Stimulated activated CD8-positive, alpha-beta memory T cell treated with anti-CD3 and anti-CD28 coated beads, Interleukin-15, amount 100 ng/mL, for 1 hour (primary cell): ENCODE measurements at places on chromosomes 7 and 10.

GRCh38 chr7:102891693-102892261 is 21.0 kb upstream of the LRRC17 start:
- no peak for DNase-seq

DNA sequence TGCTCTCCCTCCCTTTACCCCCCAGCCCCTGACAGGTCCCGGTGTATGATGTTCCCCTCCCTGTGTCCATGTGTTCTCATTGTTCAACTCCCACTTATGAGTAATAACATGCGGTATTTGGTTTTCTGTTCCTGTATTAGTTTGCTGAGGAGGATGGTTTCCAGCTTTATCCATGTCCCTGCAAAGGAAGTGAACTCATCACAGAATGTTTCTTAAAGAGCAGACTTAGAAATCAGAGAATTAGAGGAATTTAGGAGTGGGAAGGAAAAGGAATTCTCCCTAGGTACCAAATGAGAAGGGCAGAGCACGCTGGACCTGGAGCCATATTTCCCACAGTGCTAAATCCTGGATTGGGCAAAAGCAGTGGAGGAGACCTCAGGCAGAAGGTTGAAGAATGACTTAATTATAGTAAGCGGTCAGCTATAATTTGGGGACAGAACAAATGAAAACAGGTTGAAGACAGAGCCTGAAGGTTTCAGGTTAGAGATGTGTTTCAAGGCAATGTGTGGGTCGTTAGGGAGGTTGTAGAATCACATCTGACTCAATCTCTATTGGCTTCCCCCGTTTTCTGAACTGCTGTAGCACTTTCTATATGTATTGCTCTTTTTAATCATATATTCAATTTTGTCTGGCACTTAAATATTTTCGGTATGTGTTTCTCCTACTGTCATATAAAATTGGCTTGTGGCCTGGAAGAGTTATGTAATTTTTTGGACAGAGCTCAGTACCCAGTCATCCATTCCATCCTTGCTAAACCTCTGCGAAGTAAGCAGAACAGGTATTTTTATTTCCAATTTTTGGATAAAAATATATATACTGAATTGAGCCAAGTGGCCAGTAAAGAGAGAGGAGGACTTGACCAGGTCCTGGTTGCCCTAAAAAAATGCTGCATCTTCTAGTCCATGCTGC is 210.5 kb upstream of the KLF6 start:
- DNase-seq, result no peak

DNA sequence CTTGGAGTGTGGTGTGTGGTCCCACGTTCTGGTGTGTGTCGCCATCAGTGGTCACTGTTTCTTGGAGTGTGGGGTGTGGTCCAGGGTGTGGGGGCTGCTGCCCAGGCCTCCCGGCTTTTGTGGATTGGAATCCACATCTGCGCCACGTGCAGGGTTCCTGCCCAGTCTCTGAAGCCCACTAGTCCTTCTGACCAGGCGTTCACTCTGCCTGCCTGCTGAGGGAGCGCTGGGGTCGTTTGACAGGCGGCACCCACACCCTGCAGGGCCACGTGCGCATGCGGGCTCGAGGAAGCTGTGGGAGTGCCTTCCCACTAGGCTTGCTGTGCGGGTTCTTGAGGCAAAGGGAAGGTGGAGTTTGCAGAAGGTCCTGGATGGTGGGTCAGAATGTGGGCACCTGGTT is 51.4 kb downstream of the INPP5A start:
- DNase-seq, result no peak

DNA sequence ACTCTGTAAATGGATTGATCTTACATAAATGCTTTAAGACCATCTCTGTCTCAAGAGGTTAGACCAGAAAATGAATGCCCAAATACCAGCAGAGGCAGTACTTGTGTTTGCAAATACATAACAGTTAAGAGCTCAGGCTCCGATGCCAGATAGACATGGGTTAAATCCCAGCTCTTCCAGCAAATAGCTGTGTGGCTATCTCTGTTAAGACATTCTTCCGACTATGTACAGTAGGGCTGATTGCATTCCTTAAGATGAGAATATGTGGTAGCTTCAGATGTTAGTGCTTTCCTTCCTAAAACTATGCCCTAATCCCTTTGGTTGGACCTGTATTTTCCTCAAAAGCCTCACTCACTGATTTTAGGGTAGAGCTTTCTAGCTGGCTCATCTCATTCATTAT is 2.2 kb downstream of the IDE start:
- DNase-seq, result no peak

DNA sequence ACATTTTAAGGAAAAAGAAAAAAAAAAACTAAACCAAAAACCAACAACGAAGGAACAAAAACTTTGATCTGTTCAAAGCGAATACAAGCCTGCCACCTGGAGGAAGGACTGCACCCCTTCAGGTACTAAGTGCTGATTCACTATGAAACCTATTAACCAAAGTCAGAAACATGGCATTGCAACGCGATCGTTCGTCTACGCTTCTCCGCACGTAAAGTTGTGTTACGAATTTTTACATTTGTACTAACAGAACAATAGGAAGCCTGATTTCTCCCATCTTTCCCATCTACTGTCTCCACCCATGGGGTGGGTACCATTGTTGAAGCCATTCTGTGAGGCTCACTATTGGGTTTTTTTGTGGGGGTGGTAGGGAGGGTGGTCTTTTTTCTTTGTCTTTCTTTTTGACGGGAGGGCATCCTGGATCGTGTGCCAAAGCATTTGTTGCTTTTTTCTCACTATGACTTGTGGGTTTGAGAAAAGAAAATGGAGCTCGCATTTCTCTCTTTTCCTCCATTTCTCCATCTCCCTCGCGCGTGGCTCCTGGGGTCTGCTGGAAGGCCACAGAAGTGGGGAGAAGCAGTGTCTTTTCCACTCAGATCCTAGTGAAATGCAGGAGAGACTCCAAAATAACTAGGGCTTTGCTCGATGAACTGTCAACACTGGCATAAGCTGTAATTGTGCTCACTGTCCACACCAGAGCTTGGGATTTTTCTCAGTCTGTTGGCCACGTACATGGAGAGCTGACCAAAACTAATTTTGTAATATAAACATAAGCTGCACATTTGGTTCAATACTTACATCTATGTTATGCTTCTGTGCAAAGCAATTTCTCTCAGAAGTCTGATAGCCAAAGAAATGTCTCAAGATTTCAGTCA is 100.9 kb upstream of the YAE1 start:
- no peak for DNase-seq

GRCh38 chr10:111482621-111483216 is 405.9 kb downstream of the ADRA2A start:
- no peak for DNase-seq

DNA sequence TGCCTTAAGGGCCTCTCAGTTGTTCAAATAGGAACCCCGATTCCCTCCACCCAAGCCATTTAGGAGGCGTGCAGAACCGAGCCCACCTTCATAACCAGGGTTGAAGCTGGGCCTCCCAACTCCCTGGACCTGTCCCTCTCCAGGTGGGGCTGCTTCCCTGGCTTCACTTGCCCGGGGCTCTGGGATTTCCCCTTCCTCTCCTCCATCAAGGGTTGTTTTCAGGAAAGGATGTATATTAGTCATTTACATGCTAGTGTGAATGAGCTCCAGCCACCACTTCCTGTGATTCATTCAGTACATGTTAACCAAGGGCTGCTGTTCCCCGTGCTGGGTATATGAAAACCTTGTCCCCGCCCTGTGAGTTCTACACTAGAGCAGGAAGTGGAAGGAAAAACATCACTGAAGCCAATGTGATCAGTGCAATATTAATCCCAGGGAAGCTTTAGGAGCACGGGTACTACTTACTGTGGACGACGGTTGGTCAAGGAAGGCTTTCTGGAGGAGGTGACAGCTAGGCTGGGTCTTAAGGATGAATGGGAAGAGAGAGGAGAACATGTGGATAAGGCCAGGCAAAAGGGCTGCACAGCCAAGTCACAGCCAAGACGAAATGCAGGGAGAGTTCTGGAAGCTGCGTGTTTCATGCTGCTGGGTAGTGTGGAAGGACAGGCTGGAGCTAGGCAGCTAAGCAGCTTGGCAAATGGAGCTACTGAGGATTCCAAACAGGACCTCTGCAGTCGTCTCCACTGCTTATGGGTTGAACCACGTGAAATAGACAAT is 150.1 kb upstream of the SHH start:
- DNase-seq, result no peak

GRCh38 chr10:101224910-101225823 is 4.1 kb downstream of the LBX1 start:
- no peak for DNase-seq

DNA sequence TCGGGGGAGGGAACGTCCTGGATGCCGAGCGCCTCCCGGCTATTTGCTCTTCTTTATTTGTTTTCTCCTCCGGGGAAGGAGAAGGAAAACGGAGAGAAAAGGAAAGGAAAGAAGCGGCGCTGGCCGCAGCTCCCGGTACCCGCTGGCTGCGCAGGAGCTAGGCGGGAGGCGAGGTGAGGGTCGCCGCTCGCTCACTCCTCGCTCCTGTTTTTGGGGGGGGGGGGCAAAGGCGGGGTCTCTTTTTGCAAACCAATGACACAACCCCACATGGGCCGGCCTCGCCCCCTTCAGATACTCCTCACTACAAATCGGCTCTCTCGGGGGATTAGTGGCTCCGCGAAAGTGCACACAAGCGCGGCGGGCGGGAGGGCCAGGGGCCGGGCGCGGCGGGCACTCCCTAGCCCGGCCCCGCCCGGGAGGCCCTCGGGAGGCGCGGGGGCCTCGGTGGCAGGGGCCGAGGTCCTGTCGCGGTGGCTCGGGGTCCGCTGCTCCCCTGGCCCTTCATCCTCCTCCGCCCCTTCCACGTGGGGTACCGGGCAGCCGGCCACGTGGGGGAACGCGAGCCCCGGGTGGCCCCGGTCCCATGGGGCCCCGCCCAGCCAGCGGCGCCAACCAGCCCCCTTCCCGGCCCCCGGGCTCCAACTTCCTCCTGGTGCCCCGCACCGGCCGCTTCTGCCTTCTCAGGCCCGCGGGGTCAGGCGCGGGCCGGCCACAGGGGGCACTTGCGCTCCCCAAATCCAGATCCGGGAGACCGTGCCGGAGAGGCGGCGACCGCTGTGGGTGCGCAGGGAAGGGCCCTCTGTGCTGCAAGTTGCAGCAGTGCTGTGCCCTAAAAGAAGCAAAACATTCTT is 718 bp upstream of the CTBP2 start:
- no peak for DNase-seq

- DNase-seq, result no peak
Observed at GRCh38 chr7:50869108-50869725, 86.5 kb upstream of the GRB10 start.

DNA sequence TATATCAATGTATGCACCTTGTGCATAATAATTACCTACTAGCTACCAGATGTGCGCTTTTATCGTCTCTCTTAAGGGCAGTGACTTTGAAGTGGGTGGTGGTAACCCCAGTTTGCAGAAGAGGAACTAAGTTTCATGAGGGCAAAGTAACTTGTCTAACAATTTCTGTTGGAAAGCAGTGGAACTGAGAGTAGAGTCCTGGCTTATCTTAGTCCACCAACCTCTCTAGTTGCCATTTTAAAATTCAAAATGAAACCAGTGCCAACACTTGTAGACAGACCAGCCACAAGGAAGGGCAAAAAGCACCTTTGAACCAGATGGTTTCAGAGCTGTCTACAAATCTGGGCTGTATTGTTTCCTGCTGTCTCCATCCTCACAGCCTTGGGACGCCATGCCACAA is 32.0 kb upstream of the RBM20 start:
- no peak for DNase-seq

GRCh38 chr7:121372376-121373010 is 23.6 kb downstream of the FAM3C start:
- no peak for DNase-seq

DNA sequence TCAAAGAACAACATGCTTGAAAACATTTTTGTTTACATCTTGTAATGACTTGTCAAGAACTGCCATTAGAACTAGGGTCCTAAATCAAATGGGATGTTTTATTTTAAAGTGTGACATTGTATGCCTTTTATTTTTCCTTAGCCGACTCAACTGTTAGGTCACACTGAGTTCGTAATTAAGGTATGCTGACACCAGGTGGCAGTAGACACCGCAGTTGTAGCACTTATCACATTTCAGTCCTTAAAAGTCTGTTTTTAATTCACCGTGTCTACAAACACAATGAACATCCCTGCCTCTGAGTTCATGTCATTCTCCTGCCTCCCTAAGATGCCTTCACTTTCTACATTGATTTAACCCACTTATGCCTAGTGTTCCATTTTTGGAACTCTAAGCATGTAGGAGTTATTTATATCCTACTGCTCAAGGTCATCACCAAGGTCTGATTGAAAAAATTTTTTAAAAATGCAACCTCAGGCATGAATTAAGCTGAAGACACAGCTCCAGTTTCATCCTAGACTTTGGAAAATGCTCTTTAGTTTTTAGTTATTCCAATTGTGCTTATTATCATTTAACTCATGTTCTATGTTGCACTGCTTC is 186.1 kb downstream of the BMPER start:
- no peak for DNase-seq

DNA sequence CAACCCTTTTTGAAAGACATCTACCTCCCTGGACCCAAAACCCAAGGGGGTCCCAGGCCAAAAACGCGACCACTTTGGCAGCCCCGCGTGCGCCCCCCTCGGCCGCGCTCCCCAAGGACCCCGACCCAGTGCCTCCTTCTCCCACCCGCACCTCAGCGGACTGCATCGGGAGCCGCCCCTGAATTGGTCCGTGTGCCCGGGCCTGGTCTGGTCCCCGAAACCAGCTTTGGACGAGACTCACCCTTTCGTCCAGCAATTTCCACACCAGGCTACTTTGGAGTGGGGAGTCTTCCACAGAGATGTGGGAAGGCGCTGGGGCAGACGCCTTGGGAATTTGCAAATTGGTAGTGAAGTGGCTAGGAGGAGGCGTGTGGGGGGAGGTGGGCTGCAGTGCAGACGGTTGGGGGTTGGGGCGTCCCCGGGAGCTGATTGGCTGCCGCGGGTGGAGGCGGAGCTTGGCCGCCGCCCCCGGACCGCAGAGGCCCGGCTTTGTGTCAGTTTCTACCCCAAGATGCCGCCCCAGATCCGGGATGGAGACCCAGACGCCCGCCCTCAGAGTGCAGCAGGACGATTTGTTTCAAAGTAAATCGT is 16.9 kb downstream of the TCAF1 start:
- no peak for DNase-seq

GRCh38 chr7:16356301-16356958 is 64.9 kb downstream of the CRPPA start:
- no peak for DNase-seq

GRCh38 chr7:15407910-15408309 is 153.9 kb downstream of the AGMO start:
- no peak for DNase-seq
